ENCODE measurements at places on chromosomes 4 and X.

GRCh38 chr4:102326951-102327350 lies 18.3 kb downstream of the SLC39A8 start:
- no peak for DNase-seq

- no peak for DNase-seq
Observed at GRCh38 chr4:88609387-88609786, 17.1 kb downstream of the HERC3 start.

DNA sequence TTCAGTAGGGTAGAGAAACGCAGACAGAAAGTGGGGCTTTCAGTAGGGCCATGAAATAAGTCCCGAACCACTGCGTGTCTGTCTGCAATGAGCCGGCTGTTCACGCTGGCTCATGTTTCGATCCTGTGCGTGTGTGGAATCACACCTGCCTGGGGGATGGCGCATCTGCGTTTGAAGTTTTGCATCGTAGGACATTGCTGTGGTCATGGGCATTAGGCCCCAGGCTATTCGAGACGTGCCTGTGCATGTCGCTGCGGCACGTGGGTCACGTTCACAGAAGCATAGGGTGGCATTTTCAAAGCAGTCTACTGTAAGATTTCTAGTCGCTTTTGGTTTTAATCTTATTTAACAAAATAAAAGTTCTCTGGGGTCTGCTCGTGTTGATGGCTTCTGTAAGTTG lies 25.5 kb upstream of the HGFAC start:
- no peak for DNase-seq

- DNase-seq, result no peak
Observed at GRCh38 chr4:77877167-77877566, 14.5 kb downstream of the MRPL1 start.

DNA sequence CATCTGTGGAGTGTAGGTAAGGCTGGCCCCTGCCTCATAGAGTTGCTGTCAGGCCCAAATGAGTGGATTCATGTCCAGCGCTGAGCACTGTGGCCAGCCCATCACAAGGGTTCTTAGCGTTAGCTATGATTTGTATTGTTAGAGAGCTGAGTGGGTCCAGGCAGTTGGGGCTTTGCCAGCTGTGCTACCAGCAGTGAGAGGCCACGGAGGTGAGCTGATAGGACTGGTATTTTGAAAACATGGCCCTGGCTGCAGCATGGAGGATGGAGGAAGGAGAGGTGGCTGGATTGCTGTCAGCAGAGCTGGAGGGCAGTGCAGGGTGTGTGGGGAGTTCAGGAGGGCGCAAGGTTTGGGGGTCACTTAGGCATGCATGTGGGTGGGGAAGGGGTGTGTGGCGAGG lies 69.8 kb downstream of the PSAPL1 start:
- no peak for DNase-seq

- no peak for DNase-seq
Observed at GRCh38 chr4:166045457-166045856, 172.4 kb downstream of the TLL1 start.

GRCh38 chr4:85707611-85708010 lies 232.7 kb downstream of the ARHGAP24 start:
- no peak for DNase-seq

GRCh38 chr4:77560170-77560569 lies 45.5 kb upstream of the CXCL13 start:
- no peak for DNase-seq

DNA sequence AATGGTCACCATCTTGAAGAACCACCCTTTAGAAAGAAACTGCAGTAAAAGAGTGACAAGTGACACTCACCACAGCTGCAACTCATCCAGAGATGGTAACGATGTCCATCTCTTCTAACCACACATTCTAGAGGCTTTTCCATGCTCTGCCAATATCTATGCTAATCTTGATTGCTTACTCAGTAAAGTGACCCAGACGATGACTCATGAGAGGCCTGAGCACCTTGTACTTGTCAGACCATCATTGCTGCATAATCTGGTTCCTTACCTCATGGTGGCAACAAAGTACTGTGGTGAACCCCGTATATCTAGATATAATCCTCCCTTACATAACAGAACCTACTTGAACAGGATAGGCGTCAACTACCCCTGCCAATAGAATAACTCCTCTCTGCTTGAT lies 75.6 kb downstream of the CCNG2 start:
- no peak for DNase-seq

GRCh38 chrX:39164212-39164611 lies 363.0 kb downstream of the MID1IP1 start:
- DNase-seq, result no peak

DNA sequence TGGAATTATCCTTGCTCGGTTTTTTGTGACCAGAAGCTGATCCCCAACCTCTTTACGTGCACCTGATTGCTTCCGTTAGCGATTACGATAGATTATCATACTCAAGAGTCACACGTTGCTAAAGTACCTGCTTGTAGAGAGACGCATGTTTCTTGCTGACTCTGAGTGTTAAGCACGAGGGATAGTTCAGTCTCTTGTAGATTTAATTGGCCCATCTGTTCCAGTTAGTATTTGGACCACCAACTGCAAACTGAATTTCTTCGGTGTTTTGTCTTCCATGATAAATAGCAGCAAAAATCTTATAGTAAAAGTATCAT lies 516 bp upstream of the COX18 start:
- no peak for DNase-seq

DNA sequence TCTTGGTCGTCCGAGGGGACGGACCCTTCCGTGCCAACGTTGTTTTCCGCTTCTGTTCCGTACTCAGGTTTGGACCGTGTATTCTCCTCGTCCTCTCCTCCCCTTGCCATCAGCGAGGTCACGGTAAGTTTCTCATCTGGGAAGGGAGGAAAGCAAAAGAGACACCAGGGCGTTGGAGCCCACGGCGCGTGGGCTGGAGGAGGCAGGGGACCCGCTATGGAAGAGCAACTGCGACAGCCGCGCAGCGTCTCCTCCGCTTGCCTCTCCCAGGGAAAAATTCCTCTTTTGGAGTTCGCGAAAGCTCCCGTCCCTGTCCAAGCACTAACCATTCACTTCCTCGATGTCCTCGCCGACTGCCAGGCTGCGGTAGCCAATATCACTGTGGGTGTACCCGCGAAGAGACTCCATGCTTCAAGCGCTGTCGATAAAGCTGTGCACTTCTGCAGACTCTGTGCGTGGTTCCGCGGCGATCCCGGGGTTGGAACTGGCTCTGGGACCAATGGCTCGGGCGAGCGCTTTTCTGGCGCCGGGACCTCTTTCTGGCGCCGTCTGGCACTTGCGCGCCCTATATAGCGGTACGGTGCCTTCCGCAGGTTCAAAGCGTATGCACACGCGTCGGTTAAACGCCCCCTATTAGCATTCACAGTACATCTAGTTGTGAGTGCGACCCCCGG lies at the start of gene ESX1:
TSS of gene ESX1 (minus strand) at position 492 of the 674 bp plus-strand sequence. CDS start at position 408, 84 bp downstream.
- no peak for DNase-seq

GRCh38 chr4:13088726-13089658 lies 395.1 kb downstream of the RAB28 start:
- DNase-seq, result no peak

DNA sequence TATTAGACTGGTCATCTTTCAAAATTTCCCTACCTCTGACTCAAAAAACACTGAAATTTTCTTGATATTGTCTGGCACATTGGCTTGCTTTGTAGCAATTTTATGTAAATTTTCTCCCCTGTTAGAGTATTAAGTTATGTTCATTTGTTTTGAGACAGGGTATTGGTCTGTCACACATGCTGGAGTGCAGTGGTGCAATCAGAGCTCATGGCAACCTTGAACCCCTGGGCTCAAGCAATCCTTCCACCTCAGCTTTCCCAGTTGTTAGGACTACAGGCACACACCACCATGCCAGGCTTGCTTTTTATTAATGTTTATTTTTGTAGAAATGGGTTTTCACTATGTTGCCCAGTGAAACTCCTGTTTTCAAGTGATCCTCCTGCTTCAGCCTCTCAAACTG lies 17.5 kb downstream of the FABP2 start:
- no peak for DNase-seq

GRCh38 chrX:151753313-151754046 lies 18.9 kb downstream of the CNGA2 start:
- DNase-seq, result peak; percentile 72

DNA sequence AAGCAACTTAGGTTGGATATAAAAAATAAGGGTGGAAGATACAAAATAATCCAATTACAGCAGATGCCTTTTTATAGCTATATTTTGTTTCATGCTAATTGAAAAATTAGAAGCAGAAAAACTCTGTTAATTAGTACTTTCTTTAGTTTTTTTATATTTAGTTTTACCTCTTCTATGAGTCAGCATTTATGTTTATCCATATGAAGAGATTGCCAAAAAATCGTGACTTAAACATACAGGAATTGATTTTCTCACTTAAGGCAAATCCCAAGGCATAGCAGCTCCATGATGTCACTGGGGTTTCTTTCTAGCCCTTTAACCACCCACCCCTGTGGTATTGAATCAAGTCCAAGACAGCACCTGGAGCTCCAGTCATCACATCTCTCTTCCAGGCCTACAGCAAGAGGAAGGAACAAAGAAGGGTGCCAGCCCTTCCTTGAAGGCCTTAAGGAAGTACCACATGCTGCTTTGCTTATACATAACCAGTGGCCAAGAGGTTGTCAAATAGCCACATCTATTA lies 365.8 kb upstream of the TENM3 start:
- no peak for DNase-seq

DNA sequence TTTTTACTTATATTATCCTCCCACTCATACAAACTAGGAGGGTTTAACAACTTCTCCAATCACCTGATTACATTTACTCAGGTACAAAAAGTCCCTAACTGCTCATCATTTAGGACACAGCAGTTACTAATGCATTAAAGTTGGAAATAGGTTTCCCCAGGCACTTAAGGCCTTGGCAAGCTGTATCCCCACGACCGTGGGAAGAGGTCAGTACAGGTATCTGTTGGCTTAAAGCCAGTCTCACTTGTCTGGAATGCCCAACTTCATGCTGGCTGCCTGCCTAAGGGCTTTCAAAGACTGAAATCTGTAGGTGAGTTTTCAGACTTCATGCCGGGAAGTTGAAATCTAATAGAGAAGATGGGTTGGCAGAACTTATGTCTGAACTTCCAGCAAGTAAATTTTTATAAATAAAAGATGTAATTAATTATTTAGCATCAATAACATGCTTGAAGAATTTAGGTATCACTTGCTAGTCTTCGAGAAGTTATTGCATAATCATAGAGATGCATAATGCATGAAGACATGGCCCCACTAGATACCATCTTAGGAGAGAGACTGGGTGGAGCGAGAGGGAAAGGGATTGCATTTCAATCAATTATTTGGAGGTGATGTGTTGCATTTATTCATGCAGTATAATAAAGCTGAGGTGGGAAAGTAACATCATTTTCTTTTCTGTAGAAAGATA lies 54.2 kb downstream of the SCD5 start:
- DNase-seq, result no peak

GRCh38 chrX:53186351-53186750 lies 38.7 kb downstream of the KDM5C start:
- DNase-seq, result no peak

- no peak for DNase-seq
Observed at GRCh38 chr4:143352720-143353119, 16.0 kb downstream of the GAB1 start.

- no peak for DNase-seq
Observed at GRCh38 chrX:6002056-6002455, 226.6 kb downstream of the NLGN4X start.

DNA sequence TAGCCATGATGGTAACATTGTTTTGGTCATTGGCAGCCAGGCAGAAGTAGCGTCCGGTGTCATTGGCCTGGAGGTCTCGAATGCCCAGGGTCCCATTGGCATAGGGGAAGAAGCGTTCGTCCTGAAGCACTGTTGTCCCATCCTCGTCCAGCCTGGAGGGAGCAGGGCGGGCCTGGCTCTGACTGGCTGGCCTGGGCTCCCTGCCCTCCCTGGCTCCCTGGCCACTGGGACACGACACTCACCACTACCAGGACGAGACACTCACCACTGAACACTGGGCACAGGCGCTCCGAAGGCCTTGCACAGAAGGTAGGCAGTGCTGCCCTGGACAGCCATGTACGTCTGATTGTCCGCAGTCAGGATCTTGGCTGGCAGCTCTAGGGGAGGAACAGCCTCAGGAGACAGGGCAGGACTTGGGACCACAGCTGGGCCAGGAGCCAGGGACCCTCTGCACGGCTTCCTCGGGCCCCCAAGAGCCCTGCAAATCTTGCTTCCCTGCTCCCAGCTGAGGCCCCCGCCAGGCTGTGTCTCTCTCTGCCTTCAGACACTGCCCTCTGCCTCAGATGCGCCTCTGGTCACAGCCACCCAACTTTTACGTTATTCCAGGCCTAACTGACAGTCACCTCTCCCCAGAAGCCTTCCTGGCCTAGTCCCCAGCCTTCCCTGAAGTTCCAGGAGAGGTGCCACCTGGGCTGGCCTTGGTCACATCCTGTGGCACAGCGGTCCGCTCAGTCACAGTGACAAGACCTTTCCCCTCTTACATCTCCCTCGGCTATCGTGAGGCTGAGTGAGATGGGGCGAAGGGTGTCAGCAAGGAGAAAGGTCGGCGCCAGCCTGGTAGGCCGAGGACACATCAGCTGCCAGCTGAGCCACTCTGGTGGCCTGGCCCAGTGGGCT lies 17.1 kb downstream of the L1CAM start:
- no peak for DNase-seq

- DNase-seq, result no peak
Observed at GRCh38 chrX:85569686-85570085, 190.2 kb upstream of the POF1B start.

DNA sequence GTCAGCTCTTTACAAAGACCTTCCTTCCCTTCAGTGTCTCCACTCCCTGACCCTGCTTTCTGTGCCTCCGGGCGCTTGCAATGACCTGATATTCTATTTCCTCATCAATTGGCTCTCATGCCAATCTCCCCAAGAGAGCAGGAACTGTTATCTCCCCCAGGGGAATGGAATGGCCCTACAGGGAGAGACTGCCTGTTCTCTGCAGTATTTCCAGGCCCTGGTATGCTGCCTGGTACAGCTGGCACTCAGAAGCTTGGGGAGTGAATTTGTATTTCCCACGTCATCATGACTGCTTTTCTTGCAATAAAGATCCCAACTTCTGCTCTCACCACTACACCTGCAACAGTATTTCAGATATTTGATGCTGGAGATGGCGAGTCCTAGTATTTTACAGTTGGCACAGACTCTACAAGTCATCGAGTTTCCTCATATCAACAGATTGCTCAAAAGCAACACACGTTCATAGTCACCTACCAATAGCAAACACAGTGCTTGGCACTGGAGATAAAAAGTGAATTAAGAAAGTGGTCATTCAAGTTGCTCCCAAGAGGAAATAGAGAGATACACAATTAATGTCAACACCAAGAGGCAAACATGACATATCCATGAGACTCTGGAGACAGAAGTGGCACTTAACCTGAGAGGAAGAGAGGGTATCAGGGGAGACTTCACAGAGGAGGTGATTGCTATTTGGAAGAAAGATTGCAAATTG lies 90.5 kb upstream of the EGFL6 start:
- DNase-seq, result no peak

DNA sequence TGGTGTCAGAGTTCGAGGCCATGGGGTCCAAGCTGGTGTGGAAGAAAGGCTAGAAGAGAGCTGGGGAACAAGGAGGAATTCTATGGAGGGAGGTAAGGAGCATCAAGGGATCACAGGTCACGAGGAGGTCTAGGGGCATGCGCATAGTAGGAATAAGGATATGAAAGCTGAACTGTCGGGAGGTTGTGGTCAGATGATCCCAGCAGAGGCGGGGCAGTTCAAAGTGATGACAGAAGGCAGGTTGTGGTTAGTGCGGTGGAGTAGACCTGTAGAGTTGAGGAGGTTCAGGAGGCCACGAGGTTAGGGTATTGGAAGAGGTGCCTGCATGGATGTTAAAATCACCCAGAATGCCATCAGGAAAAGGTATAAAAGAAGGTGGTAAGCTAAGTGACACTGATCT lies 156.3 kb downstream of the TMEM164 start:
- no peak for DNase-seq

- no peak for DNase-seq
Observed at GRCh38 chr4:140952717-140953116, 180.6 kb downstream of the RNF150 start.

- no peak for DNase-seq
Observed at GRCh38 chrX:19931146-19931545, 43.7 kb upstream of the SH3KBP1 start.

All from left forelimb (tissue), 1 donor.